ENCODE measurements at places on chromosomes 16 and 17.

GRCh38 chr17:4896332-4897197, 2.8 kb upstream of the C17orf107 start:
- no peak for DNase-seq

DNA sequence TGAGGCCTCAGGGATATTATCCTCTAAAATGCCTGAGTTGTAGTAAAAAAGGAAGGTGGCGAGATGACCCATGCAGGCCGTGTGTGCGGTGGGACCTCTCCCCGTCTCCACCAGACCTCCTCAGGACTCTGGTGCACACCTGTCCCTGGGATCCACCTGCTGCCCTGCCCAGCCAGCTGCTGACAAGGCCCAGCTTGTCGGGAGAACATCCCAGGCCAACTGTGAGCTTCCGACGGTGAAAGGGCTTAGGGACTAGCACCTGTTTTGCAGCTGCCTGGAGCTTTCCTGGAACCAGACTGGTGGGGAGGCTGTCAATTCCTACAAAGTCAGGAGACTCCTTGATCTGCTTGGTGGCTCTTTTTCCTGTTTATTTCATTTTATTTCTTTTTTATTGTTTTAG, 11.6 kb downstream of the IL34 start:
- no peak for DNase-seq

- peak; percentile 25 for DNase-seq
Measured at GRCh38 chr17:75048249-75048878, 1.3 kb downstream of the KCTD2 start.

GRCh38 chr17:67359960-67360791, 6.2 kb downstream of the PSMD12 start:
- DNase-seq = peak; percentile 29

DNA sequence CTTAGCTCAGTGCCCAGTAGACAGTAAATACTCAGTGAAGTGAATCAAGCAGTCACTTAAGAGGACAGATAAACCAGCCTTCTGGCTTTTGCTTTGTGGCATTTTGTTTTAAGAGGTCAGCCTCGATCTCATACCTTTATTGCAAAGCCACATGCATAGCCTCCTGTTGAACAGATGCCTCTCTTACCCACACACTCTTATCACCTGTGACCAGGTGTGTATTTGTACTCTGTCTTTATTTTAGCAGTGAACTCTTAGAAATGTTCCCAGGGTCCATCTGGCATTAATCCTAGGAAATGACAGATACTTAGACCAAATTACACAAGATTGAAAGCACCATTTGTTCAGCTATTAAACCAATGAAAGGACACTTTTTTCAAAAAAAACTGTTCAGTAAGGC, 1426.5 kb downstream of the CDH11 start:
- DNase-seq = no peak

GRCh38 chr16:72068930-72069329, 5.9 kb downstream of the HPR start:
- DNase-seq = no peak

- DNase-seq = peak; percentile 85
Measured at GRCh38 chr17:40303009-40303657, 5.8 kb upstream of the RARA start.

- DNase-seq = no peak
Measured at GRCh38 chr16:17921357-17921978, 415.1 kb downstream of the NPIPA8 start.

- no peak for DNase-seq
Measured at GRCh38 chr17:76336756-76337412, 16.8 kb downstream of the PRPSAP1 start.

GRCh38 chr17:39144416-39144840, 7.0 kb downstream of the PLXDC1 start:
- no peak for DNase-seq

DNA sequence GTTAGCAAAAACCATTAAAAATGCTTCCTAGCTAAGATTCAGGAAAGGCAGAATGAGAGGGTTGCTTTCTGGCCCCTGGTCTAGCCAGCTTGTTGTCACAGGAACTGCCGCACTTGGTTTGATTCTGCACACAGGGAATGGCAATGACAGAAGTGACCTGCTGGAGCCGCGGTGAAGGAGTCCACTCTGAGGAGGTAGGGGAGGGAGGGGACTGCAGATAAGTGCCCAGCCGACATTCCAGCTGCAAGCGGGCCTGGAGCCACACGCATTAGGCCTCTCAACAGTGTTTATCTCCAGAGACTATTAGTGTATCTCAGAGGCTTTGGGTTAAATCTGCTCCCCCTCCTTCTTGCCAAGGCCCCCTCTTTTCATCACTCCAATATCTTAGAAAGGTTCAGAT, 38.6 kb downstream of the CDRT15 start:
- no peak for DNase-seq

- peak; percentile 87 for DNase-seq
Measured at GRCh38 chr17:39928858-39929645, 1.5 kb downstream of the LRRC3C start.

- no peak for DNase-seq
Measured at GRCh38 chr16:179211-180092, 807 bp upstream of the HBQ1 start.

GRCh38 chr17:48261297-48261880, 153.8 kb downstream of the SNX11 start:
- no peak for DNase-seq

GRCh38 chr16:14013145-14013570, 58.0 kb upstream of the MRTFB start:
- DNase-seq = no peak

- DNase-seq = peak; percentile 97
Measured at GRCh38 chr17:34235389-34236028, 19.6 kb upstream of the CCL2 start.

- DNase-seq = no peak
Measured at GRCh38 chr17:2023692-2024571, 1.2 kb downstream of the RTN4RL1 start.

GRCh38 chr16:4882633-4883285, 35.5 kb downstream of the UBN1 start:
- DNase-seq = no peak

- peak; percentile 79 for DNase-seq
Measured at GRCh38 chr16:47142821-47143676, 696 bp downstream of the NETO2 start.

- no peak for DNase-seq
Measured at GRCh38 chr17:67520916-67521774, 144.1 kb downstream of the PITPNC1 start.

DNA sequence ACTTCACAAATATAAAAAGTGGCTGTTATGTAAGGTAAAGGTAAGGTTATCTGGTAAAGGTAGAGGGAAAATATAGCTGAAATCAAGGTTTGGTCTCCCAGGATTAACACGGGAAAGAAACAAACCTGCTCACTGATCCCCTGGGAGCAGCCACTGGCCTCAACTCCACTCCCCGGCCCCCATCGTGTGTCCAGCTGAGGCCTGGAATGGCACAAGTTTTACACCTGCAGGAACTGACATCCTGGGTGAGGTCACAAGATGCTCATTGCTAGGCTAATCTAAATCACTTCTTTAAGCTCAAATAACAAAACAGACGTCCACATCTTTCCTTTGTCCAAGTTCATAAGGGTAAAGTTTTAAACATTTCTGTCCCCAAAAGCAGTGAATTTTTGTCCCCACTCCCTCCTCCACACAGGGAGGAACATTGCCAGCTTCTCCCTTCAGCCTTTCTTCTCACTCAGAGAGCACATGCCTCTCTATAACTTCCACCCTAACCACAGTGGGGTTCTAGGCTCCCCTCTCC, 46.3 kb downstream of the ERN1 start:
- no peak for DNase-seq

DNA sequence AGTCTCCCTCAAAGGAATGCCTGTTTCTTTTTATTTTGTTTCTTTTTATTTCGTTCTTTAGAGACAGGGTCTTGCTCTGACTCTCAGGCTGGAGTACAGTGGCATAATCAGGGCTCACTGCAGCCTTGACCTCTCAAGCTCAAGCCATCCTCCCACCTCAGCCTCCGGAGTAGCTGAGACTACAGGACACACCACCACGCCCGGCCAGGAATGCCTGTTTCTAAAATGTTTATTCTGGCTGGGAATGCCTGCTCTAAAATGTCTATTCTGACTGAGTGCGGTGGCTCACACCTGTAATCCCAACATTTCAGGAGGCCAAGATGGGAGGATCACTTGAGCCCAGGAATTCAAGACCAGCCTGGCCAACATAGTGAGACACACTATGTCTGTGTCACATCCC, 2.5 kb upstream of the MMP28 start:
- DNase-seq = no peak

DNA sequence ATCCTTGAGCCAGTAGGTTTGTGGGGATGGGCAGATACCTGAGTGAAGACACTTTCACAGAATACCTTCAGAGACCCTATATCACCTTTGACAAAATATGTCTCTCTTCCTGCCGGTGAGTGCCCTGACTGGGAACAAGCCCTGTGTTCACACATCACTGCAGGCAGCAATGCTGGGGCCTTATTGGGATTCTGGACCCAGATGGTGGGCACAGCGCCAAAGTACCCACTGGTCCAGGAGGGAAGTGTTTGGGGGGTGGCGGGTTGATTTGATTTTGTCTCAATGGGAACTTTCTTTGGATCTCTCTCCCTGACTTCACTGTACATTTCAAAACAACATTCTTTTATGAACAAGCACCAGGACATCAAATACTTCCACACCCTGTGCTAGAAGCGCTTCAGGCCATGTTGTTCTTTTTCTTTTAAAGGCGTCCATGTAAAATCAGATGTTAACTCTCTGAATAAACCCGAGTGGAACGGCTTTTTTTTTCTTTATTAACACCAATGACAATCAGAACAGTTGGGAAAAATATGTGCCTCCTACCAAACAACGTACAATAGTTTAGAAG, 62.4 kb upstream of the AKTIP start:
- DNase-seq = no peak

- no peak for DNase-seq
Measured at GRCh38 chr17:34651402-34651811, 72.0 kb downstream of the TMEM132E start.

GRCh38 chr17:83064021-83064731, 15.2 kb upstream of the METRNL start:
- no peak for DNase-seq

DNA sequence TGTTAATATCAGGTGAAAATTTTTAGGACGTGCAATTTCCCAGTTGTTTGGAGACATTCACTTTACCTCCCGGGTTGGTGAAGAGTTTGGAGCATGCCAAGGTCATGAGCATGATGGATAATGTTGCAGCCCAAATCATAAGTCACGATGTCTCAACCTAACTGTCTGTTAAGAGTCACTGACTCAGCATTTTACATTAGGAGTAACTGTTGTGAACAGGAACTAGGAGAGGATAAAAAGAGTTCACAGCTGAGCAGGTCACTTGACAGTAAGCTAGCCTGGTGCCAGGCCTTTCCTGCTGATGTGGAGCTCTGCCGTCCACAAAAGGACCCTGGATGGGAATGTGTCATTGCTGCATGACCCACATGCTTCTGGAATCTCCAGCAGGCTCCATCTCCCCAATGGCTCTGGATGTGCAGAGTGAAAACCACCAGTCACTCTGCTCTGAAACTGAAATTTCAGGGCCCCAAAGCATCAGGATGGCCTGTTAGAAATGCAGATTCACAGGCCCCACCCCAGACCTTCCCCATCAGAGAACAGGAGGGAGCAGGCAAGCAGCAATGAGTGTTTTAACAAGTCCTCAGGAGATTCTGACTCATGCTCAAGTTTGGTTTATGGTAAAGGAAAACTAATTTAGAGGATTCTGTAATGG, 371.6 kb upstream of the MAF start:
- DNase-seq = no peak

GRCh38 chr17:57899391-57899790, 49.5 kb upstream of the MRPS23 start:
- DNase-seq = no peak

DNA sequence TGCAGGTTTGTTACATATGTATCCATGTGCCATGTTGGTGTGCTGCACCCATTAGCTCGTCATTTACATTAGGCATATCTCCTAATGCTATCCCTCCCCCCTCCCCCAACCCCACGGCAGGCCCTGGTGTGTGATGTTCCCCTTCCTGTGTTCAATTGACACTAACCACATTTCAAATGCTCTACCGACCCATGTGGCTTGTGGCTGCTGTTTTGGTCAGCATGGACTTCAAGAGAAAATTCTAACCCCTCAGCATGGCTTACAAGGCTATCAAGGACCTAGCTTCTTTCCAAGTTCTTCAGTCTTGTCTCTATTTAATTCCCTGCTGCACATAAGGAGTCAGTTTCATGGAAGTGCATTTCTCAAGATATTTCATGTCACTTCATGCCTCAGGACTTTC, 52.9 kb downstream of the MMD start:
- no peak for DNase-seq

DNA sequence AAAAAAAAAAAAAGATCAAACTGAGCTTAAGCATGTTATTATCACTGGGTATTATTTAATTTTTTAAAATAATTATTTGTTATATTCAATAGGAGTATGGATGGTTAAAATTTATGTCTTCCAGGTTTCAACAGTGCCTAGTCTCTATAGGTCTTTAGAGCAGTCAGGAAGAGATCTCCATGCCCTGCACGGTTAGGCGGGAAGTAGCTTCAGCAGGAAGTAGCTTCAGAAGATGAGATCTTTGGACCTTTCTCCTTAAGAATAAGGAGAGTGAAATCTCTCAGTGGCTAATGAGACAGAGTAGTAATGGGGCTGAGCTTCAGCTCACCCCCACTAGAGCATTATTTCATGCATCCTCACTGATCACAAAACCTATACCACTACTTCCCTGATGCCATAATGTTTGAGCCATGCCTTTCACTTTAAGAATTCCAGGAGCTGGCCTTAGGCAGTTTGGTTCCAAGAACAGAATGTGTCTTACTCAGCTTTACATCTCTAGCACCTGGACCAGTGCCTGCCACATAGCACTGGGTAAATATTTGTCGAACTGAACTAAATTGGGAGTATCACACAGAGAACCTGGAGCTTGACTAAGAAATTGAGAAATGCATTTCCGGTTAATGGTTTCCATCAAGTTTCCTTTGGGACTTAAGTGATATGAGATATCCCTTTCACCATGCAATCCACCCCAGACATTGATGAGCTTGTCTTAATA, 43.5 kb downstream of the SCPEP1 start:
- no peak for DNase-seq

DNA sequence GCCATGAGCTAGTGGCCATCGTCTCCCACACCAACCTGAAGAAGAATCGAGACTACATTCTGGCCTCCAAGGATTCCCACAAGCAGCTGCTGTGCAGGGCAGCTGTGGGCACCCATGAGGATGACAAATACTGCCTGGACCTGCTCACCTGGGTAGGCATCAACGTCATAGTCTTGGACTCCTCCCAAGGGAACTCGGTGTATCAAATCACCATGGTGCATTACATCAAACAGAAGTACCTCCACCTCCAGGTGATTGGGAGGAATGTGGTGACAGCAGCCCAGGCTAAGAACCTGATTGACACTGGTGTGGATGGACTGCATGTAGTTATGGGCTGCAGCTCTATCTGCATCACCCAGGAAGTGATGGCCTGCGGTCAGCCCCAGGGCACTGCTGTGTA, 70.2 kb downstream of the GRIN2A start:
- DNase-seq = no peak
